GM12864 (cell line): ENCODE measurements at places on chromosomes 11 and 22.

- DNase-seq = no peak
These were observed at the start of gene KLHL35 for GRCh38 chr11:75432911-75433321. Gene KLHL35, minus strand, starts transcription at chr11:75433203. Its CDS starts 2,574 bp downstream, at chr11:75430629.

DNA sequence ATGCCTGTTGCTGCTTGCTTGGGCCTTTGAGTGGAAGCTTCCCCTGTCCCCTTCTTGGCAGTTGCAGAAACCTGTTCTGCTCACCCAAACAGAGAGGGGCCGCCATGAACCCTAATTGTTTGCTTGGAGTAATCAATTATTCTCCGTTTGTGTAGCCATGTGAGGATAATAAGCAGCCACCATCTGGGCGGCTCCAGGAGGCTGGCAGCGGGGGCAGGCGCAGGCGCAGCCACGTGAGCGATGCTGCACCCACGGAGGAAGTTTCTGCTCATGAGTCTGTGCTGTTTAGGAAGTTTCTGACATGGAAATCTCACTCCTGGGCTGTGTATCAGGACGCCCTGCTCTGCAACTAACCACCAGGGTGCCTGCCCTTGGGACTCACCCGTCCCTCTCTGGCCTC is 90.1 kb downstream of the MPPED1 start:
- no peak for DNase-seq

DNA sequence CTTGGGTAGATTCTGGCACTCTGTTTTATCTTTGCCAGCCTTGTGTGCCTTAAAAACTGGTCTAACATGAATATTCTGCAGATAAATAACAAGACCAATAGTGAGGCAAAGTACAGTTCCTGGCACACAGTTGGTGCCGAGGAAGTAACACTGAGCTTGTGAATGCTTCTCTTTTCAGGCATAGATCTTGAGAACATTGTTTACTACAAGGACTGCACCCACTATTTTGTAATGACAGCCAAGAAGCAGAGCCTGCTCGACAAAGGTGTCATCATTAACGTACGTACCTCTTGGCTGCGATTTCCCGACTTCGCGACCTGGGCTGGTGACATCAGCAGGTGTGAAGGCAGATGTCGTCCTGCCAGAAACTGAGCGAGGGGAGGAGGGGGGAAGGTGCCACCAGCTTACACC is 105.7 kb downstream of the MICAL2 start:
- DNase-seq = no peak

GRCh38 chr11:848380-848931 is 5.8 kb downstream of the TSPAN4 start:
- no peak for DNase-seq

- no peak for DNase-seq
These were observed 93.7 kb downstream of the ARHGAP8 start for GRCh38 chr22:44845796-44846720.

DNA sequence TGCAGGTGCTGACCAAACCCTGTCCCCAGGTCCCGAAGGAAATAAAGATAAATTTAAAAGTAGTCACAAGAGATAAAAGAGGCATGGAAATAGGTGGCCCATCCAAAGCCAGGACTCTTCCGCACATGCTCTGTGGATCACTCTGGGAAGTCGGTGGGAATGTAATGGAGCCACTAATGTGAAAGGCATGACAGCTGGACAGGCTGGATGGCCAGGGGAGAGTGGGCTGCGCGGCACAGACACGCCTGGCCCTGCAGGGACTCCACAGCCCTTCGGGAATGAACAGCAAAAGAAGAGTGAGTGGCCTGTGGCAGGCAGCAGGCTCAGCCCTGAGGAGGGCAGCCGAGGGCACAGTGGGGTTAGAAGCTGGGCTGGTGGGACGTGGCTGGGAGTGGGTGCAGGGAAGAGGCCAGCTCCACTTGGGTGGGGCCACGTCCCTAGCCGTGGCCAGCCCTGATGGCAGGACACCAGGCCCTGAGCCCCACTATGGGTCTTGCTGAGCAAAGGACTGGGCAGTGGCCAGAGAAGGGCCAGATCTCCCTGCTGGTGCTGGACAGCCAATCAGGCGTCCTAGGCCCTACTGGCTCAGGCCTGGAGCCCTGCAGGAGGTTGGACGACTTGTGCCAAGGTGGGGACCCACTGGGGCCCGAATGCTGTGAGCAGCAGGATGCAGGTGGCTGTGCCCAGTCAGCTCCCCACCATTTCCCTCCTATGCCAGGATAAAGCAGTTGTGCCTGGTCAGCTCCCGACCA is 31.3 kb upstream of the GNB1L start:
- no peak for DNase-seq
